ENCODE measurements at places on chromosomes 5 and 9.
A peak's percentile ranks its signal among the peaks of the same experiment; 100 is the strongest.

DNA sequence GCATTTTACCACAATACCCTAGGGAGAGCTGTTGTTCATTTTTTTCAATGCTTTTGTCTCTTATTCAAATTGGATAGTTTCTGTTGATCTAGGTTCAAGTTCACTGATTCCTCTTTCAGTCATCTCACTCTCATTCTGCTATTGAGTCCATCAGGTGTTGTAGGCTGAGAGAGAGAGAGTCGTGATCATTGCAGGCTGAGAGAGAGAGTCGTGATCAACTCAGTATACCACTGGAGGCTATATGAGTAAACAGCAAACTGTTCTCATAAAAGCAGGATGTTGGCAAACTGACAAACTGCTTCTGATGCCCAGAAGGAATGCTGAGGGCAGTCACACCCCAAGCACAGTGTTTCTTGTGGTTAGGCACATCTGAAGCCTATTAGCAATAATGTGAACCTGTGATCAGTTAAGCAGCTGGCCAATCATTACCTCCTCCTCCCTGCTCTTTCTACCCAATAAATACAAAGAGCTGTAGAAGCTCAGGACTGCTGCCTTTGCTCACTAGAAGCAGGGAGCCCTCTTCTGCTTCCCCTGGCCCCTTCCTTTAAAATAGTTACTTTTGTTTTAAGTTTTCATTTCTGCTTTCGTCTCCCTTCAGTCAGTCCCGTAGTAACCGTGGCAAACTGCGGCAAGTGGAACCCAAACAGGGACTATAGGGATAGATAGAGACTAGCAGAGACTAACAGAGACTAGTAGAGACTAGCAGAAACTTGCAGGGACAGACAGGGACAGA is 476.1 kb upstream of the ACO1 start:
- DNase-seq, result no peak

DNA sequence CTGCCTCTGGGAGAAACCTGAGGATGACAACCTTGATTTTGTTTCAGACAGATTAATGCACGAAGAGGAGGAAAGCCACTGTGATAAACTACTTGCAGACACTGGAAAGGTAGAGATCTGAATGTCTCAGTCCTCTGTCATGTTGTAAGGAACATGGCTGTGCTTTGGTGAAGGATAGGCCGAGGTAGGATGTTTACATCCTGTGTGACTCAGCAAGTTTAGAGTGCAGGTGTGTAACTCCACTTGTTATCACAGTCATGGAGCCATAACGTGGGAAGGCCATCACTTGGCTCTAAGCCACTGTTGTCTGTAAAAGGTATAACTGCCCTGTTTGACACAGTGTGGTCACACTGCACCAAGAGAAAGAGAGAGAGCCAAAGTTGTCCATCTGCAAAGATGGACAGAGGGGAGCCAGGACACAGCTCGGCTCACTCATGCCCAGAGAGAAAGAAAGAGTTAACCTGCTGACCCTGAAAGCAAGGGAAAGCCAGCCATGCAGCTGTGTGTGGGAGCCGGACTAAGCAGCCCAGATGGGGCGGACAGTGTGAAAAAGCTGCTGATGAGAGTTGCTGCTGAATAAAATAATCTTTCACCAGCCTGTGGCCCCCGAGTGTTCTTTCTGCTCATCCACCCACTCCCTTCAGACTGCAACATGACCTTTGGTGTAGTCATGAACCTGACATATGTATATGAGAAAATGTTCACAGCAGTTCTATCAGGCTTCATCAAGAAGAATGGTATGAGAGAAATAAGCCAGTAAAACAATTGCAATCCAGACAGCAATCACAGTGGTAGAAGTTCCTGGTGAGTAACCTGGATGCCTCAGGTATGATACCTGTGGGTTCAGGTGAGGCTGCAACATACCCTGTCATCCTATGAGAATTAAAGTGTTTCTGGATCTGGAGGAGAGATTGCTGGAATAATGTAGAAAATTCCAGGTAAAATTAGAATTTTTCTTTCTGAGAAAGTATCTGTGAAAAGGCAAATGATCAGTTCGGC is 115.9 kb downstream of the TARS1 start:
- DNase-seq, result no peak

DNA sequence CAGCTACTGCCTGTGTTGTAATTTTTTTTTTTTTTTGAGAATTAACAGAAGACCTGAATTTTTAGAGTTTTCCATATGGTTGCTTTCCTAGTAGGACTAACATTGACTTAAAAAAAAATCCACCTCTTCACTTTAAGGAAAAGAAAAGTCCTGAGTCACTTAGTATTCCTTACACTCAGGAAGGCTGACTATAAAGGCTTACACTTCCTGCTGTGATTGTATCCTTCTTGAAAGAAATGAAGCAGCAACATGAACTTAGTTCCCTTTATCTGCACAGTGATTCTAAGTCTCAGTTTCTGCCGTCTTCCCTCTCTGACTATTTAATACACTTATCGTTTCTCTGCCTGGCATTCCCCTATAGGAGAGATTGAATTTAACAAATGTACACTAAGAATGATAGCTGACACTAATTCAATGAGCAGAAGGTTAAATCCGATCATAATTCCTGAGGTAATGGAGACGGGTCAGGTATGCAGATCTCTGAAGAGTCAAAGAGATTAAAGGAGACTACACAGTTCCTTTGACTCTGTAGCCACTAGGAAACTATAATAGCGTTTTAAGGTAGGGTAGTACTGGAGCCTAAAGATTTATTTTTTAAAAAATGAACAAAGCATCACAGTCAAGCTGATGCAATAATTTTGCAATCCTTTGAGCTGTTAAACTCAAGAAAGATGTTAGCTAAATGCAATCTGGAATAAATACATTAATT is 185.1 kb upstream of the ELAVL2 start:
- DNase-seq, result no peak

DNA sequence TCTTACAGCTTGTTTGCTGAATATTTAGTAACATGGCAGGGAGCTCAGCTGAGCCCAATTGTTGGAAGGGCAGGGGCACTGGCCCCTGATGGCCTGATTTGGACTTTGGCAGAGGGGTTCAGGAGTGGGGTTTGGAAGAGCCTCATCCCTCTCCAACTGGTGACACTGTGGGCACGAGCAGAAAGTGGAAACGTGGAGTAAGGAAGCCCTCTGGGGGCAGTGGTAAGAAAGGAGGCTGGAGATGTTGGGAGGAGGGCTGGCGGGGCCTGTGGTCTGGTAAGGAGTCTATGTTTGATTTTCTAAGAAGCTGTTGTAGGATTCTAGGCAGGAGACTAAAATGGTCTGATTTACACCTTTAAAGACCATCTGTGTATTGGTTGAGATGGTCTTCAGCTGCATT is 208.9 kb downstream of the HSPA4 start:
- no peak for DNase-seq

DNA sequence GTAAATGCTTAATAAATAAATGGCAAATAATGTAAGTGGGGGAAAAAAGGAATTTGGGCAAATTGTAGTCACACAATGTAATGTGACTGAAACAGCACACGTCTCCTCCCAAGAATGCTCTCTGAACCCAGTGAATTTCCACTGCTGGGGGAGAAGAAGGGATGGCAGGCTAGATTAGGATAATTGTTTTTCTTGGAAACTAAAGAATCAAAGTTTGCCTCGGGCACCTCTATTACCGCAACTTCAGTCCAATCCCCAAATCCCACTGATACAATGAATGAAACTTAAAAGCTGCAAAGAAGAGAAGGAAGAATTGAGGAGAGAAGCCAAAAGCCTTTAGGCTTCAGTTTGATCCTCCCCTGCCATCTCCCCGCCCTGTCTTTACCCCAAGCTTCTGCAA is 423.2 kb upstream of the PAPPA start:
- no peak for DNase-seq

GRCh38 chr5:178931846-178932760 is 8.9 kb upstream of the ZNF454 start:
- DNase-seq, result no peak

DNA sequence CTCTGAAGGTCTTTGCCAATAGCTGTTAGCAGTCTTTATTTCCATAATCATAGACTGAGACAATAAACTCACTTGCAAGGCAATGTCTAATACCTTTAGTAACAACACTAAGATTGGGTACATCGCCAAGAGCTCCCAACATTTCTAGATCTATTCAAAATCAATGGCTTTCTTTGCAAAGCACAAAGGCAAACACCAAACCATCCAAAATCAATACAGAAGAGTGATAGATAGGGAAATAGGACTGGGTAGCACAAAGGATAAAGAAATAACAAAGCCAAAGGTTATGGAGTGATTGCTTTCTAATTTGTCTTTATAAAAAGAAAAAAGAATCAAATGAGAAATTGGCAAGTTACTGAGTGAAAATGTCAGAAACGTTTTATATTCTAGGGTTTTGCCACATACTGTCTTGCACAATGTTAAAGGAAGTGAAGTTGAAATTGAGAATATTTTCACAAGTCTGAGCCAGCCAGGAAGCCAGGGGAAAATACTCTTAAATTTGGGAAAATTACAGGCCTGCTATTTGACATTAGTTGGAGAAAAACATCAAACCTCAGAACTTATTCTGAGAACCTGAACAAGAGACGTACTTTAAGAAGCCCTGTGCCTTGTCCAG is 53.3 kb upstream of the LHFPL2 start:
- no peak for DNase-seq

GRCh38 chr5:149172261-149172660 is 31.0 kb downstream of the ABLIM3 start:
- no peak for DNase-seq

GRCh38 chr9:121637713-121638220 is 13.7 kb upstream of the DAB2IP start:
- DNase-seq, result no peak

DNA sequence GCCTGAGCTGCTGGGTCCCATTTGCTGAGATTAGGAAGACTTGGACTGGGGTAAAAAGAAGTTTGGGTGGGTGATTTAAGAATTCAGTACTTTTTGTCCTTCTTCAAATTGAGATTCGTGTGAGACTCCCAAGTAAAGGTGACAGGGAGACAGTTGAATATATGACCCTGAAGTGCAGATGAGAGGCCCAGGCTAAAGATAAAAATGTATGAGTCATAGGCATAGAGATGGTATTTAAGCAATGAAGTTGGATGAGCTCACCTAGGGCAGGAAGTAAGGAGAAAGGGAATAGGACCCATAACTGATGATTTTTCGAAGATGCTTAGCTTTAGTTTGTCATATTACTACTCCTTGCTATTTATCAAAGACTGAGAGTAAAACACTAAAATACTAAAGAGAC is 255.9 kb upstream of the ADRA1B start:
- DNase-seq, result no peak

DNA sequence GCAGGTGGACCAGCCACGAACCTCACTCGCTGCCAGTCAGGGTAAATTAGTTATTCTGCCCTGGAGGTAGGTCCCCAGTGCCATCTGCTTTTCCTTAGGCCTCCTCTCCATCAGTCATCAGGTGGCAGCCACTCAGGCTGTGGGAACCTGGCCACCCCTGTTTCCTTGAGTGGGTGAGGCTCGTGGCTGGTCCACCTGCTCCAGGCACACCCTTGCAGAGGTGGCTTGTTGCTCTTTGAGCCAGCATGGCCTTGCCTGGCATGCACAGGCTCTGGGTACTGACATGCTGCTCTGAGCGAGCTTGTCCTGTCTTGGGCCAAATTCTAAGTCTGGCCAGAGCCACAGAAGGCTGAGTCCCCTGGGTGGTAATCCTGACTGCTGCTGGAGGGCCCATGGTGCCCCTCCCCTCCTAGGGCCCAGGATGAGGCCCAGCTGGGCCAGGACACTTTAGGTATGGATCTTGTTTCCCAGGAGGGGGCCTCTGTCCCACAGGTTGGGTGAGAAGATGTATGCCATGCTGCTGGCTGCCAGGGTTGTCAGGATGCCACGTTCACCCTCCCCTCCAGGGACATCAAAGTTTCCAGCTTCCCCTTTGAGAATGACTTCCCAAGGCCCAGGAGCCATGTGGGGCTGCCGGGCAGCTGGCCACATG is 17.0 kb upstream of the ZNF484 start:
- DNase-seq, result no peak

DNA sequence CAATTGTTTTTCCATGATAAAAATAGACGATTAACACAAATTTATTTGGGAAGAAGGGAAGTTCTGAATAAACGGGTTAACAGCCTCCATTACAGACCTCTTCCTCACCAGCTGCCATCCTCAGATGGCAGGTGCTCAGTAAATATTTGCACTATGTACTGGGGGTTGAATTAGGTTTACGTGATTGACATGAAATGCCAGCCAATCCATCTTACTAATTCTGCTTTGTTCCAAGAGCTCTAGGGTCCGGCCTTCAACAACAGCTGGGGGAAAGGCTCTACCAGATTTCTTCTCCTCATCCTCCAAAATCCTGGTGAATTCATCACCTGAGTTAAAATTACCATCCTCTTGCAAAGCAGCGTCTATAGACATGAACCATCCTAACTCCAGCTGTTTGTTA is 104.6 kb downstream of the MTX3 start:
- DNase-seq, result no peak

DNA sequence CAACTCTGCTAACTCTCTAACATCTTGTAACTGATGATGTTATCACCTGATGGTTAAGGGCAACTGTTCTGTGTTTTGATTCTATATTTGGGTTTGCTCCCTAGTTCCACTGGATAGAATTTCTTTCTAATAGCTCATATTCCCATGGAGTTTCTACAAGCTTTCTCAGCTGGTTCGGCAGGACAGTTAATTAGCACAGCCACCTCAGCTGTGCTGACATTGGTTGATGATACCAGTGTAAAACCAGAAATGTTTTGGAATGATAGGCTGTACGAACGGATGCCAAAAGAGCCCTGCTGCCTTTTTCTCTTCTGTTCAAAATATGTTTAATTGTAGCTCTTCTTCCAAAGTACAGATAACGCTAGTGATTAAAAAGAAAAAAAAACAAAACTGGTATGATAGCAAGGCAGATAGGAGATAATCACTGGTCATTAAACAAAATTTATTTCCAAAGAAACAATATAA is 440.5 kb upstream of the ZNF608 start:
- DNase-seq, result no peak

GRCh38 chr5:132496631-132497487 is 6.3 kb upstream of the IRF1 start:
- DNase-seq, result peak; percentile 94
